ENCODE measurements at places on chromosomes 16 and 17.
A peak's percentile ranks its signal among the peaks of the same experiment; 100 is the strongest.

- DNase-seq, result no peak
Observed at GRCh38 chr16:86522634-86523033, 12.3 kb downstream of the FOXF1 start.

- peak; percentile 72 for DNase-seq
Observed at GRCh38 chr17:55513885-55514590, 2.8 kb upstream of the SMIM36 start.

GRCh38 chr16:69840975-69841374, 78.8 kb downstream of the WWP2 start:
- no peak for DNase-seq

- no peak for DNase-seq
Observed at GRCh38 chr17:41511116-41511515, 5.7 kb upstream of the KRT13 start.

- DNase-seq, result no peak
Observed at GRCh38 chr17:43114151-43114552, 11.0 kb downstream of the BRCA1 start.

DNA sequence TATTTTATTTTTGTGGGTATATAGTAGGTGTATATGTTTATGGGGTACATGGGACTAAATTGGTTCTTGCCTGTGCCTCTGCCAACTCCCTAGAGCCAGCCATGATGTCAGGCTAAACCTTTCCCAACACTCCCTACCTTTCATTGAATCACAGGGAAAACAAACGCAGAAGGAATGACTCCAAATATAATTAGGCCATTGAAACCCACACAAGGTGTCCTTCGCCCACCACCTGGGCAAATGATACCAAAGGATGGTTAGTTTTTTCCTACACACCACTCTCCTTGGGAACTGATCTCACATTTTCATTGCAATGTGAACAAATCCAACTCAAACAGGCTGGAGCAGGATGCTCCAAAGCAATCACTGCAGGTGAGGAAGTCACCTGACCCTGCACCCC, 27.5 kb downstream of the WSB1 start:
- DNase-seq, result no peak

DNA sequence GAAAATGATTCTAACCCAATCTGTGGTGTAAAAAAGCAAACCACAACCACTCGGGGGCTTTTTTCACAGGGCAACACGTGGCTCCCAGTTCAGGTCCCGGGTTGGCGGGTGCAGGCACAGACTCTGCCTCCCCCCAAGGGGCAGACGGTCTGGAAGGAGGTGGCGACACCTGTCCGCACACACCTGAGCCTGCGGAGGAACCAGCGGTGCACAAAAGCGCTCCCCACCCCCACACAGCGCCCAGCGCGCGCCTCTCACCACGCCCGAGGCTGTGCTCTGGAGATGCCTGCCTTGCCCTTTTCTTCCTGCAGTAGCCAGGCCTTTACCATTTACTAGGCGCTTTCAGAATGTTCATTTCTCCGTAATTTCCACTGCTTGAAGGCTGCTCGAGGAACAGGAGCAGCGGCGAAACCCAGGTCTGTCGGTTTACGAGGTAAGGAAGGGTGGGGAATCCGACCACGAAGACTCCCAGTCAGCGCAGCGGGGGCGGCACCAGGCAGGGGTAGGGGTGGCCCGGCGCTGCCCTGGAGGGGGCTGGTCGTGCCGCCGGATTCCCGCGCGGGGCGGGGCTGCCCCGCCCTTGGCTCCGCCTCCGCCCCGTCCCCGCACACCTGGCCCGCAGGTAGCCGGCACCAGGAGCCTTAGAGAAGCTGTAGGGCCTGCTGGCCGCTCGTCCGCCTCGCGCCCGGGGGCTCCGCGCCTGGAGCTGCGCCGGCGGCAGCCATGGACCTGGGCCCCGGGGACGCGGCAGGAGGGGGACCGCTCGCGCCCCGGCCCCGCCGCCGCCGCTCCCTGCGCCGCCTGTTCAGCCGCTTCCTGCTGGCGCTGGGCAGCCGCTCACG, at the start of gene USP43:
Gene USP43, plus strand, starts transcription at position 608 of the 842 bp plus-strand sequence. Its CDS starts 116 bp downstream, at position 724.
- DNase-seq, result peak; percentile 15

DNA sequence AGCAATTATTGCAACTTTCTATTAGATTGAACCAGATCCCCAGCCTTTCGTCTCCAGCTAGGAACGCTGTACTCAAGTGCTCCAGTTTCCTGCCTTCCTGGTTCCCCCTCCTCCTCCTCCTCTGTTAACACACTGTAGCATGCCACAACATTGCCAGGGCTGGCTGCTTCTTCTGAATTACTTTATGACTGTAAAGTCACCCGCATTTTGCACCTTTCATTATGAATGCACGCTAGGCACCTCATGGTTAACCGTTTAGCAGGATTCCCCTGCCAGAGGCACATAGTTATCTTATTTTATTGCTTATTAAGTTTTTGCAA, 4.5 kb downstream of the ZNF423 start:
- no peak for DNase-seq

Measured in posterior cingulate gyrus (tissue), 11 donors.